ENCODE measurements at places on chromosomes 1 and 21.

- DNase-seq: no peak
Observed at GRCh38 chr1:98939471-98939870, 65.2 kb downstream of the PLPPR5 start.

DNA sequence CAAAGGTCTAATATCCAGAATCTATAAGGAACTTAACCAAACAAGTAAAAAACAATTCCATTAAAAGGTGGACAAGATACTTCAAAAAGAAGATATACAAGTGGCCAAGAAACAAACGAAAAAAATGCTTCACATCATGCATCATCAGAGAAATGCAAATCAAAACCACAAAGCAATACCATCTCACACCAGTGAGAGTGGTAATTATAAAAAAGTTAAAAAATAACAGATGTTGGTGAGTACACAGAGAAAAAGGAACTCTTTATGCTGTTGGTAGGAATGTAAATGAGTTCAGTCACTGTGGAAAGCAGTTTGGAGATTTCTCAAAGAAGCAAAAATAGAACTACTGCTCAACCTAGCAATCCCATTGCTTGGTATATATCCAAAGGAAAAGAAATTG, 218.6 kb downstream of the SLC44A5 start:
- DNase-seq: no peak

GRCh38 chr1:205450448-205450847, 5.4 kb downstream of the BLACAT1 start:
- no peak for DNase-seq

- DNase-seq: no peak
Observed at GRCh38 chr1:78369546-78369945, 121.2 kb upstream of the PTGFR start.

- DNase-seq: no peak
Observed at GRCh38 chr1:58041621-58042020, 504.9 kb downstream of the OMA1 start.

GRCh38 chr1:185774394-185774793, 40.2 kb downstream of the HMCN1 start:
- no peak for DNase-seq

GRCh38 chr1:62107923-62108322, 86.7 kb upstream of the L1TD1 start:
- no peak for DNase-seq

GRCh38 chr1:216542741-216543140, 119.5 kb upstream of the USH2A start:
- no peak for DNase-seq

- no peak for DNase-seq
Observed at GRCh38 chr1:228867108-228867950, 132.1 kb downstream of the RHOU start.

GRCh38 chr1:204571128-204571527, 54.9 kb downstream of the MDM4 start:
- DNase-seq: no peak

DNA sequence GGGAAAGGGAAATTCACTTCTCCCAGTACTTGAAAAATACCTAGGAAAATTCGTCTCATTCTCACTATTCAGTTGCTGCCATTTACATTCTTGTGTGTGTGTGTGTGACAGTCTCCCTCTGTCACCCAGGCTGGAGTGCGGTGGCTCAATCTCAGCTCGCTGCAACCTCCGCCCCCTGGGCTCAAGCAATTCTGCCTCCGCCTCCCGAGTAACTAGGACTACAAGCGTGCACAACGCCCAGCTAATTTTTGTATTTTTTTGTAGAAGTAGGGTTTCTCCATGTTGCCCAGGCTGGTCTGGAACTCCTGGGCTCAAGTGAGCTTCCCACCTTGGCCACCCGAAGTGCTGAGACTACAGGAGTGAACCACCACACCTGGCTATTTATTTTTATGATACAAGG, 1.2 kb downstream of the SNAPIN start:
- no peak for DNase-seq

- DNase-seq: no peak
Observed at GRCh38 chr1:209786146-209786545, 1.8 kb upstream of the C1orf74 start.

GRCh38 chr1:26848941-26849774, 13.8 kb upstream of the SFN start:
- no peak for DNase-seq

GRCh38 chr1:10074852-10075730, 42.3 kb downstream of the UBE4B start:
- no peak for DNase-seq

- no peak for DNase-seq
Observed at GRCh38 chr1:91520942-91521507, 20.4 kb downstream of the CDC7 start.

DNA sequence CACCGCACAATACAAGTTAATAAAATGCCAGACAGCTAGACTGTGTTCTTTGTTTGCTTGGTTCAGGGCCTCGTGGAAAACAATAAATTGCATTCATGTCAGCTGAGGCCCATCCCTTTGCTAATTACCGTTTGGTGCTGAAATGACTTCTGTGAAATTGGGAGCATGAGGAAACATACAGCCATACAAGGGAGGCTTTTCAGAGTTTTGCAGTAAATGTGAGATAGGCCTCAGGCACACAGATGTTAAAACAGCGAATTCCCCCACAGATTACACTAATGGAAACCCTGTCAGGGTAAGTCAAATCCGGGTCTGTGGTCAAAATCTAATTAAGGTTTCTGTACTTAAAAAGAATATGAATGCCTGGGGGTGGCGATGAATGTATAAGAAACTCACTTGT, 173.5 kb upstream of the LMO4 start:
- DNase-seq: no peak

- DNase-seq: no peak
Observed at GRCh38 chr1:32808580-32808979, 8.6 kb downstream of the YARS1 start.

DNA sequence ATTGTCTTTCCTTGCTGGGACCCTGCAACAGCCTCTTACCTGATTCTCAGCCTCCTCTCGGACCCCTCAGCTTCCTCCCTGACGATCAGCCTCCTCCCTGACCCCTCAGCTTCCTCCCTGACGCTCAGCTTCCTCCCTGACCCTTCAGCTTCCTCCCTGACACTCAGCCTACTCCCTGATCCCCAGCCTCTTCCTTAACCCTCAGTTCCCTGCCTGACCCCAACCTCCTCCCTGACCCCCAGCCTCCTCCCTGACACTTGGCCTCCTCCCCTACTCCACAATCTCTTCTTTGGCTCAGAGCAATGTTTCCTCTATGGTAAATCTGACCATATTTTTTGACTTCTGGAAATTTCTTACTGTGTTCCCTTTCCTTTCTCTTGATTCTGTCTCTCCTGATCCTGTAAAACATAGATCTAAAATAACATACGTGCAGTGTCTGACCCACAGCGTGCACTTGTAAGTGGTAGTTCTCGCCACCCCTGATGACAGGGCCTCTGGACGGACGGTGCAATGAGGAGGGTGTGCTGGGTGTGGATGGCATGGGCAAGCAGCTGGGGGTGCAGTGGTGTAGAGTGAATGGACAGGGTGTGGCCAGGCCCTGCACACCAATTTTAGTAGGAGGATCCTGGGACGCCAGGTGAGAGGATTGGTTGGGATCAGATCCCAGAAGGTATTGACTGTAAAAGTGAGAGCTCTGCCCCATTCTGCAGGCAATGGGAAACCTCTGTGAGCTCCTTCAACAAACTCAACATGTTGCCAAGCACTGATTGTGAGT, 264.1 kb downstream of the FOXD2 start:
- DNase-seq: no peak

GRCh38 chr1:209674957-209675564, at the start of gene G0S2:
Gene G0S2, plus strand, starts transcription at chr1:209675412. Its CDS starts 273 bp downstream, at chr1:209675685.
- DNase-seq: no peak

- DNase-seq: no peak
Observed at GRCh38 chr1:228538831-228539230, 51.6 kb downstream of the RNF187 start.

DNA sequence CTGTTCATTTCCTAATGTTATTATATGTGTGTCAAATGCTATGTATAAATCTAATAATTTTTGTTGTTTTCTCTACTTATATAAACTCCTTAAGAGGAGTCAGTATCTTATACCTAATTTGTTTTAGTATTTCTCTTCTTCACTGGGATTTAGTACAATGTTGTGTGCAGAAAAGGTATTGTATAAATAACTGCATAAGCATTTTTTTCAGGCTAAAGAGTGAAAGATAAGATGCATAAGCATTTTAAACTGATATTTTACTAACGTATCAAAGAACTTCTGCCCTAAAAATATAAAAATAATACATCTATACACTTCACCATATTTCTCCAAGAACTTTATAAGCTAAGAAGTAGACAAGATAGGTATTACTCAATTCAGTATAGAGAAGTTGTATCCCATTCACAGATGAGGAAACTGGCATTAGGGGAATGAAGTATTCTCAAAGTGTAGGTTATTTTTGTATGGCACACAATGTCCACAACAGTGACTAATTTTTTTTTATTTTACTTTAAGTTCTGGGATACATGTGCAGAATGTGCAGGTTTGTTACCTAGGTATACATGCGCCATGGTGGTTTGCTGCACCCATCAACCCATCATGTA, 59.3 kb downstream of the NUP210L start:
- no peak for DNase-seq

- DNase-seq: no peak
Observed at GRCh38 chr21:34170886-34171285, 97.5 kb downstream of the MRPS6 start.

DNA sequence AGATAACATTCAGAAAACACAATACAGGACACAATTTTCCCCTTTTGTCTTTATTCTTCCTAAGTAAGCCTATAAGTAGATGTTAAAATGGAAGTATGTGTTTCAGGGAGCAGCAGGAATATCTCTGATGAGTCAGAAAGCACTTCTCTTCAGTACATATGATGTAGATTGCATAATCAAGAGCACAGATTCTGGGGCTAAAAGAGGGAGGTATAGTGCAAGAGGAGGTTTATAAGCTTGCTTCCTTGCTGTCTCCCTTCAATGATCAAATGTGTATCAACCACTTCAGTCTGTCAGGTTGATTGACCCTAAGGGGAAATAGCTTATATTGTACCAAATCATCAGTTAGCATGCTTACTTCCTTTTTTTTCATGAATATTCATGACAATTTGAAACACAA, 822.8 kb downstream of the BRINP3 start:
- DNase-seq: no peak

- DNase-seq: no peak
Observed at GRCh38 chr1:89557956-89558355, 33.3 kb downstream of the LRRC8B start.

DNA sequence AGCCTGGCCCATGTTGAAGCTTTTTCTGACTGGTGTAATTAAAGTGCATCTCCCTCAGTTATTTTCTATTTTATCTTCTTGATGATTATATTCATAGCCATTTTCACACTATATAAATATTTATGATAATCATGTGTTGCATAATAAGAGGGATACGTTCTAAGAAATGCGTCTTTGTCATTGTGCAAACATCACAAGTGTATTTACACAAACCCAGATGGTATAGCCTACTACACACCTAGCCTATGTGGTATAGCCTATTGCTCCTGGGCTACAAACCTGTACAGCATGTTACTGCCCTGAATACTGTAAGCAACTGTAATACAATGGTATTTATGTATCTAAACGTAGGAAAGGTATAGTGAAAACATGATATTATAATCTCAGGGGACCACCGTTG, 88.1 kb downstream of the BACH1 start:
- no peak for DNase-seq

GRCh38 chr1:194903524-194903923, 1704.7 kb downstream of the KCNT2 start:
- DNase-seq: no peak

DNA sequence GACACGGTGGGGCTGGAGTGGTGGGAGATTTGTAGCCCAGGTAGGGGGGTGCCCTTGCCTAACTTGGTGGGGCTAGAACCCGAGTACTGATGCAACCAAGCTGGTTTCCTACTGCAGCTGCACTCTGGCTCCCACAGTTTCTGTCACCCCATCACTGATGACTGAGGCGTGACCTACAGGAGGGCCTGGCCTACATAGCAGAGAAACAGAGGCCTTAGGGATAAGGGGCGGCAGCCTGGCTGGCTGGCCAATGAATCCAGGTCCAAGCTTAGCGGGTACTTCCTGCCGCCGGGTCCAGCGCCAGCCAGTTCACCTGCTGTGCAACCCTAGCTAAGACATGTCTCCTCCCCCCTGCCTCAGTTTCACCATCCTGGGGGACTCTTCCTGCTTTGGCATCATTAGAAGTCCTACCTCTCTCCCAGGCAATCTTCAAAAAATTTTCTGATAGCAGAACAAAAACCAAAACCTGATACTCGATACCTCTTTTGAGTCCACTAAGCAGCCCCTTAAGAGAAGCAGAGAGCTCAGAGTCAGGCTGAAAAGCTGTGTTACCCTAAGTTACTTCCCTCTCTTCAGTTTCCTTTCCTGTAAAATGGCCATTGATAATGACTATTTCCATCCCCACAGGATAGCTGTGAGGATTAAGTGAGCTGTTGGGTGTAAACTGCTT, 27.3 kb upstream of the RNF19B start:
- no peak for DNase-seq

- DNase-seq: no peak
Observed at GRCh38 chr1:87197641-87198040, 131.0 kb upstream of the LMO4 start.

- DNase-seq: no peak
Observed at GRCh38 chr1:34166625-34167361, 1.8 kb upstream of the CSMD2 start.

GRCh38 chr21:26087223-26087918, 83.2 kb downstream of the APP start:
- DNase-seq: no peak

DNA sequence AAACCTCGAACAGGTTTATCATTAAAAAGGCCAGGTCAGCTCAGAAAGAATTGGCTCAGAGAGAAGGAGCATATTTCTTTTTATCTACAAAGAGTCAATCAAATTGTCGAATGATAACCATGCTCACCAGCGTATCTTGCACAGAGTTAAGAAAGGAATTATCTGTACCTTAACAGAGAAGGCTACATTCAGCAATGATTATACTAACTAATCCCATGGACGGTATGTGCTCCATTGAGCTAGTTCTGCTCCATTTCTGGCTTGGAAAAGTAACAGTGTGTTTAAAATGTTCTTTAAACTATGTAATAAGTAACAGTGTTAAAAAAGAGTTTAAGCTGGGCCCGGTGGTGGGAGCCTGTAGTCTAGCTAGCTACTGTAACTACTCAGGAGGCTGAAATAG, 4.2 kb downstream of the UBR4 start:
- no peak for DNase-seq

Data from CD4-positive, alpha-beta memory T cell (primary cell).